Lung (tissue), 17 donors: ENCODE measurements at places on chromosomes 7 and 10. TPM values are rescaled to one million over a fixed set of nuclear protein-coding genes. Genes with fewer than 3 reads are reported as not detected.

DNA sequence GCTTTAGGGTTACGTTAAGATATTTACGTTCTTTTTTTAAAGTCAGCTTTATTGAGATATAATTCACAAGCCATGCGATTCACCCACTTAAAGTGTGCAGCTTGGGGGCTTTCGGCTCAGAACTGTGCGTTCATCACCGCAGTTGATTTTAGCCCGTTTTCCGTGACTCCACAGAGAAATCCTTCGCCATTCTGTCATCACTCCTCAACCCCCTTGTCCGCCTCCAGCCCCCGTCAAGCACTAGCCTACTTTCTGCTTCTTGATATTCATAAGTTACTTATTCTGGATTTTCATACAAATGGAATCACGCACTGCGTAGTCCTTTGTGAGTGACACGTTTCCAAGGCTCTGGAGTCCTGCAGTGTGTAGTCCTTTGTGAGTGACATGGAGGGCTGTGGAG, 20.4 kb downstream of the FAM20C start:
- H3K27ac ChIP-seq = no peak overlapping the region
- peaks cover 7% of the 10 kb centered on the region for H3K4me1 ChIP-seq
- no peak overlapping the region for H3K4me3 ChIP-seq
- no peaks in the 10 kb centered on the region for H3K27me3 ChIP-seq
- no peak for DNase-seq

The SEMA3E gene
- total RNA-seq = 23.5 TPM

The IQUB gene
- total RNA-seq = 5.1 TPM

The TMEM139 gene
- total RNA-seq = 26.9 TPM

The RBM48 gene
- 9.0 TPM for total RNA-seq

- DNase-seq = no peak
- H3K4me3 ChIP-seq = no peak overlapping the region
- peaks cover 18% of the 10 kb centered on the region for H3K36me3 ChIP-seq
- H3K4me1 ChIP-seq = no peaks in the 10 kb centered on the region
- H3K27ac ChIP-seq = no peak overlapping the region
- no peaks in the 10 kb centered on the region for H3K27me3 ChIP-seq
Measured at GRCh38 chr7:16630654-16631053, 14.9 kb downstream of the ANKMY2 start.

GRCh38 chr7:73451780-73452398, 18.3 kb downstream of the FZD9 start:
- H3K4me1 ChIP-seq = no peaks in the 10 kb centered on the region
- no peak overlapping the region for H3K4me3 ChIP-seq
- H3K36me3 ChIP-seq = peaks cover 25% of the 10 kb centered on the region
- H3K27ac ChIP-seq = no peak overlapping the region
- H3K27me3 ChIP-seq = no peaks in the 10 kb centered on the region
- peak; percentile 76 for DNase-seq

DNA sequence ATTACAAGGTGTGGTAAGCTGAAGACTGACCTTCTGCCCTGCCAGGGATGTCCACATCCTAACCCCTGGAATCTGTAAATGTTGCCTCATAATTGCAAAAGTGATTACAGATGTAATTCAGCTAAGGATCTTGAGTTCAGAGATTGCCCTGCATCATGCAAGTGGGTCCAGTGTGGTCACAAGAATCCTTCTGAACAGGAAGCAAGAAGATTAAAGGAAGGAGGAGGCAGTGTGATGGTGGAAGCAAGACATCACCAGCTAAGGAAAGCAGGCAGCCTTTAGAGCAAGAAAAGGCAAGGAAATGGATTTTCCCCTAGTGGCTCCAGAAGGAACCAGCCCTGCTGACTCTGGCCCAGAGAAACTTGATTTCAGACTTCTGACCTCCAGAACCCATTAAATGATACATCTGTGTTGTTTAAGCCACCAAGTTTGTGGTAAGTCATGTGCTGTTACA, 78.1 kb downstream of the USP6NL start:
- H3K4me3 ChIP-seq = no peak overlapping the region
- H3K4me1 ChIP-seq = no peaks in the 10 kb centered on the region
- no peak overlapping the region for H3K27ac ChIP-seq
- no peak for DNase-seq
- no peaks in the 10 kb centered on the region for H3K27me3 ChIP-seq
- peaks cover 1% of the 10 kb centered on the region for H3K36me3 ChIP-seq

The PCDH15 gene
- total RNA-seq = 1.6 TPM

DNA sequence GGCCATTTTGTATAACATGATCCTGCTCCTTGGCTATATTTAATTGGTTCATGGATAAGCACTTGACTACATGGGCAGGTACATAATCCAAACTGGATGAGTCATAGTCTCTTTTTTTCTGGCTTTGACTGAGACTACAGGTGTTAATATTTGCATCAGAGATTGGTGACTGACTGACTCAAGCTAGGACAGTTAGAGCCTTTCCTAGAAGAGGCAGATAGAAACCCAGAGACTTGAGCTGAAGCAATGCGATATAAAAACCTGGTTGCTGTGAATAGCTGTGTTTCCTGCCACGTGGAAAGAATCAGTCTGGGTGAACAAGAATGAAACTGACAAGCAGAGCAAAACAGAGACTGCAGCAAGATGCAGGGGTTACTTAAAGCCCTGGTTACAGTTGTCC, 81.0 kb downstream of the SAMD9 start:
- H3K27me3 ChIP-seq = no peaks in the 10 kb centered on the region
- DNase-seq = no peak
- no peak overlapping the region for H3K27ac ChIP-seq
- H3K36me3 ChIP-seq = no peaks in the 10 kb centered on the region
- H3K4me1 ChIP-seq = no peaks in the 10 kb centered on the region
- H3K4me3 ChIP-seq = no peak overlapping the region

The HNRNPH3 gene
- 111 TPM for total RNA-seq

The JAKMIP3 gene
- 0.26 TPM for total RNA-seq

- H3K4me3 ChIP-seq = no peak overlapping the region
- peak; percentile 10 for DNase-seq
- H3K27me3 ChIP-seq = no peaks in the 10 kb centered on the region
- peaks cover 13% of the 10 kb centered on the region for H3K4me1 ChIP-seq
- H3K27ac ChIP-seq = no peak overlapping the region
Measured at GRCh38 chr7:143283381-143283780, 1.4 kb upstream of the TMEM139 start.

GRCh38 chr7:152108359-152108758, 82.9 kb downstream of the GALNT11 start:
- no peak overlapping the region for H3K4me3 ChIP-seq
- no peak overlapping the region for H3K27ac ChIP-seq
- H3K4me1 ChIP-seq = no peaks in the 10 kb centered on the region

The NPY gene
- not detected for total RNA-seq

The PTPRN2 gene
- total RNA-seq = 7.4 TPM

- H3K4me1 ChIP-seq = no peaks in the 10 kb centered on the region
- no peak for DNase-seq
- H3K27ac ChIP-seq = no peak overlapping the region
- H3K4me3 ChIP-seq = no peak overlapping the region
- no peaks in the 10 kb centered on the region for H3K27me3 ChIP-seq
Measured at GRCh38 chr7:18975689-18976280, 141.7 kb downstream of the TWIST1 start.

The POP7 gene
- total RNA-seq = 30.1 TPM

- DNase-seq = no peak
- no peak overlapping the region for H3K4me3 ChIP-seq
- no peaks in the 10 kb centered on the region for H3K4me1 ChIP-seq
- no peaks in the 10 kb centered on the region for H3K36me3 ChIP-seq
- H3K27me3 ChIP-seq = no peaks in the 10 kb centered on the region
Measured at GRCh38 chr7:17620566-17620965, 319.7 kb downstream of the SNX13 start.

DNA sequence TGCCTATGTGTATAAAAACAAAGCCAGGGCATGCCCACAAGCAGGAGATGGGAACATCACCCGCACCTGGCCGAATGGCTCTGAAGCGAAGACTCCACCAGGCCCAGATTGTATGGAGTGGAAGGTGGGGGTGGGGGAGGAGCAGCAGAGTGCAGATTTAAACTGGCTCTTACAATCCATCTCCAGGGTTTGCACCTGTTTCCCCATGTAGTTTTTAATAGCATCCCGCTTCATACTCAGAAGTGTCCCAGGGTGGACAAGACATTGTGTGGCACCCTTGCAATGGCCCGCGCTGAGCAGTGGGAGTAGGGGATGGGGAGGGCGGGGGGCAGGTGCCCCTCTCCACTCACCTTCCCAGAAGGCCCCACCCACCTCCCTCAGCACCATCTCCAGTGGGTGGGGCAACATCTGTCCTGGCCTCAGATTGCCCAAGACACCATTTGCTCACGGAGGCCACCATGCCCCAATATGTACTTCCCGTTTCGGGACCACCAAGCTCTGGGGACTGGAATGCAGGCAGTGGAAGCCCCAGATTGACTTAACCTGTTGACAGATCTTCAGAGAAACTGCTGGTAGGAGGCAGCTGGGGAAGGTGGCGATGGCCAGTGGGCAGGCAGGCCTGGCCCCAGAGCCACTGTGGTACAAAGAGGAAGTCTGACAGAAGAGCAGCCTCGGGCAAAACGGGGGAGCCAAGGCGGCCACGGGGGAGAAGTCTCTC, 23.0 kb downstream of the VSIR start:
- H3K27ac ChIP-seq = no peak overlapping the region
- peaks cover 21% of the 10 kb centered on the region for H3K4me1 ChIP-seq
- DNase-seq = no peak
- H3K27me3 ChIP-seq = no peaks in the 10 kb centered on the region

GRCh38 chr7:137539111-137539715, 195.7 kb upstream of the PTN start:
- no peak for DNase-seq
- H3K4me3 ChIP-seq = no peak overlapping the region
- no peak overlapping the region for H3K27ac ChIP-seq
- H3K36me3 ChIP-seq = no peaks in the 10 kb centered on the region

DNA sequence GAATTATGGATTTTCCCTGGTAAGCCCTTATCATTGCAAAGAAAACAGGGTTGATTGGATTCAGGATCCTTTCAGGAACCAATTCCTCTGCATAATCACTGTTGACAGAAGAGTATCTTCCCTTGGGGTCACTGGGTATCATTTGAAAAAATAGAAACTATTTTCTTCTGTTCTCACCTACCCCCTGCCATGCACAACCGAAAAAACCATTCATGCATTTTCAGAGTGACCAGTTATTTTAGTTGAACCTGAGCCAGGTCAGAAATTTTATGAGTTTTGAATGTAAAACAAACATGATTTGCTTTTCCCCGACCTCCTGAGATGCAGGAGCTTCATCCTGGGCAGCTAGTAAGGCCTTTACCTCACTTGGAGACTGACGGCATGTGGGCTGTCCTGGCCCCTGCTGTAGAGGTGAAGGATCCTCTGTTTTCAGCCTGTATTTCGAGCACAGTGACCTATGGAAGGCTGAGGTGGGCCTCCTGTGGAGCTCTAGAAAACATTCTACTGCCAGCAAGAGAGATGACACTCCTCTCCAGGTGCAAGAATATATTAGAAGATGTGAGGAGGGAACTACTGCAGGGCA, 30.1 kb downstream of the TMEM178B start:
- no peaks in the 10 kb centered on the region for H3K27me3 ChIP-seq
- no peaks in the 10 kb centered on the region for H3K36me3 ChIP-seq
- no peaks in the 10 kb centered on the region for H3K4me1 ChIP-seq
- no peak overlapping the region for H3K27ac ChIP-seq

The CPEB3 gene
- total RNA-seq = 4.3 TPM

The CADPS2 gene
- 76.7 TPM for total RNA-seq

- no peaks in the 10 kb centered on the region for H3K36me3 ChIP-seq
- peak overlapping the region; percentile 3 for H3K27ac ChIP-seq
Measured at GRCh38 chr7:20330928-20331909, 519 bp downstream of the ITGB8 start.

DNA sequence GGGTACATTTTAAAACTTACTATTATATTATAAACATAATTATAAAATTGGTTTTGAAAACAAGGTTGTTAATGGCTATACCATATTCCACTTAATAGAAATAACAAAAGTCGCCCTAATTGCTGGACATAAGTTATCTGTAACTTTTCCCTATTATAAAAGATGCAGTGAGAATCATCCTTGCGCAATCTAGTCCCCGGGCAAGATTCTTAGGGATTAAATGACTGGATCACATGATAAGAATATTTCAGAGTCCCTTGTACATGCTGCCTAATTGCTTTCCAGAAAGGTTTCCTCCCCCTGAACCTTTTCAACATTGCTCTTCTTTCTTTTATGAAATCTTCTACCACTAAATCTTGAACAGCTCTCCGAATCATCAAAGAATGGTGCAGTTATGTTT, 479.8 kb upstream of the MKI67 start:
- peak; percentile 21 for DNase-seq
- H3K4me1 ChIP-seq = no peaks in the 10 kb centered on the region

DNA sequence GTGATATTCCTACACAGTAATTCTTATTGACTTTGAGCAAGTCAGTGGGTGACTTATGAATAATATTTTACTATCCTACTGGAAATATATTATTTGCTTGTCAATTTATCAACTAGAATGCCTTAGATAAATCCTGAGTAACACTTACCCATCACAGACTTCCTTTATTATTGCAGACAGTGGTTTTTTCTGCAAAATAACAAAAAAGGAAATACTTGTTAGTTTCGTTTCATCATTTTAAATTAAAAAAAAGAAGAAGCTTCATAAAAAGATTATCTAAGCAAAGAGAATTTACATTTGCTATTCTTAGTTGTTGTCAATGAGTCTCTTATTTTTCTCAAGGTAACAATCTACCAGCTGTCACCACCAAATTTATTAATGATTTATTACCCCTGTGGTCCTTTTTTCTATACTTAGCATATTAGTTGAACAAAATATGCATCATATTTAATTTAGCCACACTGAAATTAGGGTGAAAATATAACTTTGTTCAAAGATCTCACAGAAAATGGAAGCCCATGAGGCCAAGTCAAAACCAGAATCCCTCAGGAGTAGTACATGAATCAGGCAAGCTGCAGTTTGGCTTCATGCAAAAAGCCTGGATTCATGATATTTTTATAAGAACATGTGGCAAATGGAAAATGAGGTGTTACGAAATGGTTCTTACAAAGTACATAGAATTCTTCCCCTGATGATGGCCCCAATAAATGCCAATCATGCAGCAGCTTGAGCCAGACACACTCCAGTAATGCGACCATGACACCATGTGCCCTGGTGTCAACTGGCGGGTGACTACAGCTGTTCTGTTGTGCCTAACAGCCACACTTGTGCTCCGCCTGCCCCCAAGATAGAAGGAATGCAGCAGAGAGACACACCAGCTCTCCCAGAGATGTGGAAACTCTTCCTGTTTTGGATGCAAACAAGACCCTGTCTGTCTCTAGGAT, 132.6 kb downstream of the ELMO1 start:
- peak; percentile 91 for DNase-seq
- peaks cover 13% of the 10 kb centered on the region for H3K4me1 ChIP-seq
- no peaks in the 10 kb centered on the region for H3K36me3 ChIP-seq
- no peak overlapping the region for H3K27ac ChIP-seq
- H3K27me3 ChIP-seq = no peaks in the 10 kb centered on the region
- no peak overlapping the region for H3K4me3 ChIP-seq

GRCh38 chr7:63521-64021, 128.8 kb upstream of the FAM20C start:
- H3K4me3 ChIP-seq = no peak overlapping the region
- H3K27ac ChIP-seq = no peak overlapping the region
- H3K4me1 ChIP-seq = no peaks in the 10 kb centered on the region
- no peaks in the 10 kb centered on the region for H3K36me3 ChIP-seq

DNA sequence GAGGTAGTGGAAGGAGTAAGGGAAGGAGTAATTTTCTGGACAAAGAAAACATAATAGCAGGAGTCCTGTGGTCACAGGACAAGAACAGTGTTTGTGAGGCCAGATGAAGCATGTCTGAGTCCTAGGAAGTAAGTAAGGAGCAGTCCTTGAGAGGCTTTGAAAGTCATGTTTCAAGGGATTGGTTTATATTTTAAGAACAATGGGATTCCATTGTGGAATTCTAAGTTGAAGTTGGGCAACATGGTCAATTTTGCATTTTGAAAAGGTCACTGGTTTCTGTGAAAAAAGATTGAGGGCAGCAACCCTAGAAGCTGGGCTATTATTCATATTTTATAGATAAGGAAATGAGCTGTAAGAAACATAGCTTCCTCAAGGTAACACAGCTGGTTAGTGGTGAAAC, 10.8 kb upstream of the SLC25A28 start:
- H3K27ac ChIP-seq = no peak overlapping the region
- H3K4me1 ChIP-seq = no peaks in the 10 kb centered on the region
- no peaks in the 10 kb centered on the region for H3K36me3 ChIP-seq
